ENCODE measurements at places on chromosomes 2 and 18. TPM values are rescaled to one million over a fixed set of nuclear protein-coding genes. Genes with fewer than 3 reads are reported as not detected.
A peak's percentile ranks its signal among the peaks of the same experiment; 100 is the strongest.

DNA sequence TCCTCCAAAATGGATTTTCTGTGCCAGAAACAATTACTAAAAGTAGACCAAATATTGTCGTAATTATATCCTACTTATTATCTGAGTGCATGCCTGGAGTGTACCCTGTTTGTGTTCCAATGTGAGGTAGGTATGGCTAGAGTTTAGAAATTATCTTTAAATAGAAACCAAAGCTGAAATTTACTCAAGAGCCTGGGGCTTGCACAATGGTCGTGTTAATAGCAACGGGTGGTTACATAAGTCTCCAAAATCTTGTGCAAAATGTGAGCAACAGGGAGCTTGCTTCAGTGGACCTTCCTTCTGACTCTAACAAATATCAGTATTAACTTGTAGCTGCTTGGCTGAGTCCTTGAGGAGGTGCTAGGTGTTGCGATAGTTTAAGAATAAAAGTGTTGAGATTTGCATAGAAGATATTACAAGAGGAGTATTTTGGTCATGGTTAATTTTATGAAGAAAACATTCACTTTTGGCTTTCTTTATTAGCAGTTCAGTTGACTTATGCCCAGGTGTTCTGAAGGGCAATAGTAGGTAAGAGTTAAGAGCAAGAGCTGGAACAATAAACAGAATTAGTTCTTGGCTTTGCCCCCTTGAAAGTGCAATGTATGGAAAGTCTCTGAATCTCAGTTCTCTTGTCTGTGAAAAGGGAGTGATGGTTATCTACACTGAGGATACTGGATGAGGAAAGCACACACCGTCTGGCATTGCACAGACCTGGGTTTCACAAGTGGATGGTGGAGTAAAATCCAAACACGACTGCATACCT, 4.6 kb downstream of the CXCR4 start:
- peaks cover 45% of the 10 kb centered on the region for H3K27me3 ChIP-seq
- no peak overlapping the region for H3K4me3 ChIP-seq
- H3K4me1 ChIP-seq, result peaks cover 8% of the 10 kb centered on the region
- H3K36me3 ChIP-seq, result no peaks in the 10 kb centered on the region
- H3K27ac ChIP-seq, result no peak overlapping the region

- no peaks in the 10 kb centered on the region for H3K36me3 ChIP-seq
- no peak overlapping the region for H3K27ac ChIP-seq
- no peak overlapping the region for H3K4me3 ChIP-seq
- no peaks in the 10 kb centered on the region for H3K27me3 ChIP-seq
- DNase-seq, result no peak
These were observed 2.7 kb upstream of the COL3A1 start for GRCh38 chr2:188971432-188971861.

- peaks cover 31% of the 10 kb centered on the region for H3K4me1 ChIP-seq
- no peak overlapping the region for H3K27ac ChIP-seq
- H3K27me3 ChIP-seq, result no peaks in the 10 kb centered on the region
- DNase-seq, result no peak
- no peaks in the 10 kb centered on the region for H3K36me3 ChIP-seq
These were observed 61.3 kb downstream of the NEDD4L start for GRCh38 chr18:58105206-58105887.

CFC1 gene
- not detected for total RNA-seq

DNA sequence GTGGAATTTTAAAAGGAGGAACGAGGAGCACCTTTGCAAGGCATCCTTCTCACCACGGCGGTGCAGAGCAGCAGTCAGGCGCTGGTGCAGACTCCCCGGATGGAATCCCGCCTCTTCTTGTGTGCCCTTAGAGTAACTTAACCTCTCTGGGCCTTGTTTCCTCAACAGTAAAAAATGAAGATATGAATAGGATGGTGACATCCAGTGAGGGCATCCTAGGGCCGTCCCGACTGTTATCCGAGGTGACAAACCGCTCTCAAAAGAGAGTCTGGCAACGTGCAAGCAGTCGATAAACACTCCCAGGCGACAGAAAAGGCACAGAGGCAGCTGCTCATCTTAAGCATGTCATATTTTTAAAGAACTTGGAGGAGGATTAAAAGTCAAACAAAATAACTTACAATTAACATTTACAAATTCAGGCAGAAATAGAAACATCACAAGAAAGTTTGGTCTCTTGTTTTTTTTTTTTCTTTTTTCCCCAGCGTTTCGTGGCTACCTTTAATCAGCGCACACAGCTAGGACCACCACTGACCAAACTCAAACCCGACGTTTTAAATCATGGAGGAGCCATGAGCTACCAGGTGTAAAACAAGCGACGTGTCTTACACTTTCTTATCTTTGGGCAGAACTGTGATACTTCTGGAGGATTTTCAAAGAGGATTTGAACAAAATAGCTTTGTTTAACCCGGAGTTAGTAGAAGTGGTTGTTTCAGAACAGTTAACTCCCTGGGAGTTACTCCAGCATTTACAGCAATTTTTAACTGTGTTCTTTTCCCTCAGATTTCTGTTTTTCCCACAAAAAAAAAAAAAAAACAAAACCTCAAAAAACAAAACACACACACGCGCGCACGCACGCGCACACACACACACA, 2.1 kb downstream of the MBP start:
- DNase-seq, result no peak
- H3K27ac ChIP-seq, result no peak overlapping the region
- H3K27me3 ChIP-seq, result peaks cover 16% of the 10 kb centered on the region
- no peaks in the 10 kb centered on the region for H3K36me3 ChIP-seq
- peak overlapping the region; percentile 66 for H3K4me3 ChIP-seq

DNA sequence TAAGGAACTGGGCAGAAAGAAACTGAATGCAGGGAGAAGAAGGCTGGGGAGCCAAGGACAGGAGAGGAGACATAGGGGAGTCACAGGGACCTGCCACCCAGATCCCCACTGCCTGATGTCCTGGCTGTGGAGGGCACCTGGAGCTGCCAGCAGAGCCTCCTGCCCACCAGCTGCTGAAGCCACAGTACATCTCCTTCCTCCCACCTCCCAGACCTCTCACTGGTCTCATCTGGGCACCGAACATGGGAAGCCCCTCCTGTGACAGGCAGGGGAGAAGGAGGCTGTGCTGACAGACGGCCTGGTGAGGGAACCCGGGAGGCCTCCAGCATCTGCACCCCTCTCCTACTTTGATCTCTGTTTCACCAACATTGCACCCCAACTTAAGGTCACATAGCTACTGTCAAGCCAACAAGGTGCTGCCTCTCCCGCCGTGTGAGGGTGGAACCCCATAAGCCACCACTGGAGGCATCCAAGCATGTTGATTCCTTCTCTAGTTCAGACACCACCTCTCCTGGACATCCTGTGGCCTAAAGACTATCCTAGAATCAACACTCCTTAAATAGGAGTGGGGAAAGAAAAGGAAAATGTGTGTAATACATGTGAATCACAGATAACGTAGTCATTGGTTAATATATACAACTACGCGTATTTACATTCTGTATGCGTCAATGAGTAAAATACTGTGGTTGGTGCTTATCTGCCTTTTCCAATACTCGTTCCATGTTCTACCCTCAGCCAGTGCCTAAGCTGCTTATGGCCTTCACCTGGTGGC, 3.5 kb upstream of the RNPEPL1 start:
- H3K4me3 ChIP-seq, result no peak overlapping the region
- H3K4me1 ChIP-seq, result peaks cover 47% of the 10 kb centered on the region

- no peak overlapping the region for H3K27ac ChIP-seq
- H3K27me3 ChIP-seq, result no peaks in the 10 kb centered on the region
- no peaks in the 10 kb centered on the region for H3K4me1 ChIP-seq
- no peak for DNase-seq
- no peaks in the 10 kb centered on the region for H3K36me3 ChIP-seq
These were observed 111.3 kb downstream of the DOCK10 start for GRCh38 chr2:224930990-224931389.

DNA sequence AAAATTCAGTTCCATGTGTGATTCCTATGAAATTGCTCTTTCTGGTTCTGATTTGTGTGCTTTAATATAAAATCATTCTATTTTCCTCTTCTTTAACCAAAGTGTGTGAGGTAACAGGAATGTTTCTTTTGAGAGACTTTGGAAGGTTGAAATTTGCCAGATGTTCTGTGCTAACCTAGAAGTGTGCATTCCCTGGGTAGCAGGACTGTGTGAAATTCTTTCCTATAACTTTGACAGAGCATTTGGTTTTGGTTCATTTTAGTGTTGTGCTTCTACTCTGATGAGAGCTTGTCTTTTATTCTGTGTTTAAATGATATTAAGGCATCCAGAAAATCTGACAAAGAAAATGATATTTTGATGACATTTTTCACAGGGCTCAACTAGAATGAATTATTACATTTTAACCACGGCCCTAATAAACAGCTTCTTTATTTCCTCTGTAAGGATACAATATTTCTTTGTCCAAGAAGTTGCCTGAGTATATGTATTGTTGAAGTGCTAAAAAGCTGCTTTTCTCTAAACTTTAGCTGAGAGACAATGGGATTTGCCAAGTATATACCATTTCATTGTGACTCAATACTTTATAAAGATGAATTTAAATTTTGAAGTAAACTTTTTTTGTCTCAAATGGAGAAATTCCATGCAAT, 34.7 kb upstream of the DLX1 start:
- no peak overlapping the region for H3K4me3 ChIP-seq
- no peaks in the 10 kb centered on the region for H3K27me3 ChIP-seq
- no peak overlapping the region for H3K27ac ChIP-seq
- no peak for DNase-seq

FAM98A gene
- 104 TPM for total RNA-seq

IGFBP5 gene
- total RNA-seq, result not detected

DNA sequence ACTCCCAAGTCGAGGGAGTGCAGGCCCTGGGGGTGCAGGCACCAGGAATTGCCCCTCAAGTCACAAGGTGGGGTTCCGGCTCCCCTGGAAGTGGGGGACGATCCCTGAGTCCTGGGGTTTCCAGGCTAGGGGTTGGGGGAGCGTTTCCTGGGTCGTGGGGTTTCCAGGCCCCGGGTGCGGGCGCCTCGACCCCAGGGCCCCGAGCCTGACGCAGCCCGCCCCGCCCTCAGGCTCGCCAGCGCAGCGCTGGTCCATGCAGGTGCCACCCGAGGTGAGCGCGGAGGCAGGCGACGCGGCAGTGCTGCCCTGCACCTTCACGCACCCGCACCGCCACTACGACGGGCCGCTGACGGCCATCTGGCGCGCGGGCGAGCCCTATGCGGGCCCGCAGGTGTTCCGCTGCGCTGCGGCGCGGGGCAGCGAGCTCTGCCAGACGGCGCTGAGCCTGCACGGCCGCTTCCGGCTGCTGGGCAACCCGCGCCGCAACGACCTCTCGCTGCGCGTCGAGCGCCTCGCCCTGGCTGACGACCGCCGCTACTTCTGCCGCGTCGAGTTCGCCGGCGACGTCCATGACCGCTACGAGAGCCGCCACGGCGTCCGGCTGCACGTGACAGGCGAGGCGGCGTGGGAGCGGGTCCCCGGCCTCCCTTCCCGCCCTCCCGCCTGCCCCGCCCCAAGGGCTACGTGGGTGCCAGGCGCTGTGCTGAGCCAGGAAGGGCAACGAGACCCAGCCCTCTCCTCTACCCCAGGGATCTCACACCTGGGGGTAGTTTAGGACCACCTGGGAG, 12.0 kb downstream of the SIGLEC15 start:
- H3K4me3 ChIP-seq, result no peak overlapping the region
- peaks cover 12% of the 10 kb centered on the region for H3K4me1 ChIP-seq
- no peak for DNase-seq
- no peaks in the 10 kb centered on the region for H3K36me3 ChIP-seq
- peaks cover 3% of the 10 kb centered on the region for H3K27me3 ChIP-seq

GRCh38 chr2:197454923-197455322, 1.6 kb downstream of the COQ10B start:
- peaks cover 36% of the 10 kb centered on the region for H3K4me1 ChIP-seq
- no peak for DNase-seq
- H3K27ac ChIP-seq, result peak overlapping the region; percentile 97
- peak overlapping the region; percentile 95 for H3K4me3 ChIP-seq
- no peaks in the 10 kb centered on the region for H3K27me3 ChIP-seq
- H3K36me3 ChIP-seq, result no peaks in the 10 kb centered on the region

- DNase-seq, result no peak
- H3K27me3 ChIP-seq, result no peaks in the 10 kb centered on the region
- H3K36me3 ChIP-seq, result no peaks in the 10 kb centered on the region
- H3K27ac ChIP-seq, result no peak overlapping the region
- no peaks in the 10 kb centered on the region for H3K4me1 ChIP-seq
These were observed 57.1 kb upstream of the PAX3 start for GRCh38 chr2:222355860-222356259.

TUBA3E gene
- not detected for total RNA-seq

DNA sequence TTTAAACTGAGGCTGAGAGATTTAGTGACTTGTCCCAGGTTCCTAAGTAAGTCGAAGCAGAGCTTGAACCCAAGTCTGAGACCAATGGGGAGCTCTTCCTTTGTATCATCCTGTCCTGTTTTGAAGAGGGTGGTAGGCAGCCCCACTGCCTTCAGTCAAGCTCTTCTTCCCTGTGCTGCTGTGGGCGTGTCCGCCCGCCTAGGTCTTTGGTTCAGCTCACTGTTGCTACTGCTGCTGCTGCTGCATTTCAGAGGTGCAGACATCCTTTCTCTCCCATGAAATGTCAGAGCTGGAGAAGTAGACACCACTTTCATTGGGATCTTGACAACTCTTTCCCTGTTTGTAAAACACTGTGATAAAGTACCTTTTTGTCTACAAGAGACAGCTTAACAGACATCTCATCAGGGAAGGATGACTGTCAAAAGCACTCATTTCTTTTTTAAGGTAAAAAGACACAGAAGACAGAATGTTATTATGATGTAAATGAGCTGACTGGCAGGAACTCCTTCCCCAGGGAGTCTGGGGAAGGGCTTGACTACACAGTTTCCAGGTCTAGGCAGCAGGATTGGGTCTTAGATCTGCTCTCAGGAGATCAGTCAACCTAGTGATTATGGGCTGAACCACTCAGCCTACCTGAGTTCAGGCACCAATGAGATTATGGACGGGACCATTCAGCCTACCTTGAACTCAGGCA, 91.7 kb upstream of the TRIB2 start:
- no peaks in the 10 kb centered on the region for H3K36me3 ChIP-seq
- no peaks in the 10 kb centered on the region for H3K27me3 ChIP-seq
- no peak overlapping the region for H3K4me3 ChIP-seq
- DNase-seq, result no peak

ATP8B1 gene
- total RNA-seq, result 4.0 TPM

DNA sequence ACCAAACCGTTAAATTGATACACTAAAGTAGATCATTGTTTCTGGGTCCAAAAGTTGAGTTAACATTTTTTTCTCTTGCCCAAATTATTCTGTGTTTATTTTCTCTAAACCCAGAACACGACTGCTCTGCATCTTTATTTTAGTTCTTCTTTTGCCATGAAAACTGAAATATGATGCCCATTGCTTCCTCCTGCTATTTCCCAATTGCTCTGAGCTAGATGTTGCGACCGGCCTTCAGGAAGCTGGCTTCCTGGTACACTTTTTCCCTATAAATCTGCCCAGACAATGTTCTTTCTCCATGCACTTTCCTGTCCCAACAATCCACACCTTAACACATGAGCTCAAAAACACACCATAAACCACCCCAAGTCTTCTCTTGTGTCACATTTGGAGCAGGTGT, 501.4 kb downstream of the FBXO15 start:
- DNase-seq, result no peak
- no peaks in the 10 kb centered on the region for H3K4me1 ChIP-seq
- no peaks in the 10 kb centered on the region for H3K36me3 ChIP-seq
- no peak overlapping the region for H3K27ac ChIP-seq
- H3K27me3 ChIP-seq, result no peaks in the 10 kb centered on the region

All from HepG2 (cell line).